Left cardiac atrium (tissue), 4 donors: ENCODE measurements at places on chromosomes 6 and 20. TPM values are rescaled to one million over a fixed set of nuclear protein-coding genes. Genes with fewer than 3 reads are reported as not detected.

The C20orf204 gene
- 1.0 TPM for total RNA-seq

The TNFRSF6B gene
- total RNA-seq, result 10.1 TPM

The PACRG gene
- 3.2 TPM for total RNA-seq

The SYTL3 gene
- total RNA-seq, result 4.4 TPM

The SAPCD1 gene
- 0.71 TPM for total RNA-seq

DNA sequence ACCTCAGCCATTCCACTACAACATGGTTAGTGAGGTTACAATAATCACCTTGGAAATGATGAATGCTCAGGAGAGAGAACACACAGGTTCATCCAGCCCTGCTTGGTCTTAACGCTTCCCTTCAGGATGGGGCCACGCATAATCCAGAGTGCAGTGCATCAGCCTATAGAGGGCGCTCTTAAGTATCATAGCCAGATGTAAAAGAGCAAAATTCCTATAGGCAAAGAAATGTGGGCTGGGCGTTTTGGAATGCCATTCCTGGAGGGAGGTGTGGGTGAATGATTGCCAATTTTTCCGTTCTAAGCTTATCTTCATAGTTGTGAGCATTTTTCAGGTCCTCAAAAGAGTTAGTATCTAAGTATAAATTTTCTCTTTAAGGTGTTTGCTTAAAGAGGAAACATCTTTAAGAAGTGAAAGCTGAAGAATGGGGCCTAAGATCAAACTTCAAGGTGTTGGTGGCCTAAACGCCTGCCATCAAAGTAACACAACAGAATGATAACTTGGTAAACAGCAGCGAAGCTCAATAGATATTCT is 1.8 kb downstream of the RIPOR2 start:
- no peak for DNase-seq

- DNase-seq, result no peak
These were observed 36.3 kb upstream of the SIRPA start for GRCh38 chr20:1858871-1859270.

GRCh38 chr6:114747995-114748625 is 405.3 kb upstream of the HS3ST5 start:
- DNase-seq, result peak; percentile 48

GRCh38 chr6:13729891-13730290 is 18.3 kb upstream of the RANBP9 start:
- no peak for DNase-seq

- no peak for DNase-seq
These were observed 4.5 kb downstream of the CPNE5 start for GRCh38 chr6:36834576-36835341.

DNA sequence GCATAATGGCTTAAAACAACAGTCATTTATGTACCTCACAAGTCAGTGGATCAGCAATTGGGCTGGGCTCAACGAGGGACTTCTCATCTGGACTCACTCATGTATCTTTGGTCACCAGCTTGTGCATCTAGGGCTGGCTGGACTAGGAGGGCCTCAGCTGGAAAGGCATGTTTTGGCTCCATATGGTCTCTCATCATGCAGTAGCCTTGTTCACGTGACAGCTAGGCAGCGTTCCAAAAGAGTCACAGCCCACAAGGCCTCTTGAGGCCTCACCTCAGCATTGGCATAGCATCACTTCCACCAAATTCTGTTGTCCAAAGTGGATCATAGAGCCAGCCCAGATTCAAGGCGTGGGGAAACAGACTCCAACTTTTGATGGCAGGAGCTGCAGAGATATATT is 110.1 kb downstream of the MAFB start:
- no peak for DNase-seq

DNA sequence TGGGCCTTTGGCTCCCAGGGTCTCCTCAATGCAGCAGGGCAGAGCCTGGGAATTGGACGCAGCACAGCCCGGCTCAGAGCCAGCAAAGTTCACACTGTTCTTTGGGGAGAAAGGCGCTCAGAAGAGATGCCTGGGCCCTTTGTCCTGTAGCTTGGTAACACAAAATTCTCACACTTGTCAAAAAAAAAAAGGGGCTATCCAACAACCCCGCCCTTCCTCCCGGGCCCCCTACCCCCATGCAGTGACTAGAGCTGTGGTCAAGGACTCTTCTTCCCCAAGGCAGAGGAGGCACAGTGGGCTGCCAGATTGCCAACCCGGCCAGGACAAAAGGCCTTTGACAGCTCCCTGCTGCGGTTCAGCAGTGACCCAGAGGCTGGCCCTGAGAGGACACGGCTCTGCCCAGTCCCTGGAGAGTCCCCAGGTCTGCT is 2.0 kb downstream of the NKAIN4 start:
- no peak for DNase-seq

- DNase-seq, result peak; percentile 73
These were observed 18.3 kb downstream of the MRPS18A start for GRCh38 chr6:43669050-43669921.

GRCh38 chr6:141988954-141989705 is 143.6 kb upstream of the GJE1 start:
- no peak for DNase-seq

GRCh38 chr6:16301511-16301910 is 63.1 kb downstream of the GMPR start:
- no peak for DNase-seq

DNA sequence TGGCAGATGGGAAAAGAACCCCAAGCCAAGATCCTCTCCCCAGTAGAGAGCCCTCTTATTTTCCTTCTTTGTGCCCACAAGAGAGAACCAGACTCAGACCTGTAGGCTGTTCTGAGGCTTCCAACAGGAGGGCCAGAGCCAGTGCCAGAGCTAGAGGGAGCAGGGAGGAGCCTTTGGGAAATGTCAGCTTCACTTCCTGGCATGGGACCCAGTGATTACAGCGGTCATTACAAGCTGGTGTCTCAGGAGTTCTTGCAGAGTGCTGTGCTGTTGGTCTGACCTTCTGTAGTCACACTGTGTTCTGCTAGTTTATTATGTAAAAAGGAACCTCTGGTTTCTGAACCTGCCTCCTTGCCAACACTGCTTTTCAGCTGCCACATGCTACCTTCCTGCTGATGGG is 38.9 kb downstream of the STK35 start:
- peak; percentile 84 for DNase-seq
